ENCODE measurements at places on chromosomes 1 and 21.

DNA sequence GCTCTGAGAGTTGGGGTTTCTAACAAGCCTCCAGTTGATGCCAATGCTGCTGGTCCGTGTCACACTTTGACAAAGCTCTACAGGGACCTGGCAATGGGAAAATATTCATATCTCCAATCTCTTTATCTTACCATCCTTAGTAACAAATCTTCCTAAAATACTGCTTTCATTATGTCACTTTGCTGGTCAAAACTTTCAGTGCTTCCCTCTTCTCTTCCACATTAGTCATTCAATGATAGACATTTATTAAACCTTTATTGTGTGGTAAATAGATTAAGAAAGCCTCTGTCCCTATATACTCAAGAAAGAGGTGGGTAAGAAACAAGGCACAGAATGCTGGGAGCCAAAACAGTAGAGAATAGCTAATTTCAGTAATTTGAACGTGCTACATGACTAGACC is 79.3 kb downstream of the SLC44A5 start:
- no peak overlapping the region for H3K27ac ChIP-seq
- H3K27me3 ChIP-seq, result no peaks in the 10 kb centered on the region
- no peaks in the 10 kb centered on the region for H3K36me3 ChIP-seq
- DNase-seq, result no peak
- H3K4me1 ChIP-seq, result no peaks in the 10 kb centered on the region
- no peak overlapping the region for H3K4me3 ChIP-seq

DNA sequence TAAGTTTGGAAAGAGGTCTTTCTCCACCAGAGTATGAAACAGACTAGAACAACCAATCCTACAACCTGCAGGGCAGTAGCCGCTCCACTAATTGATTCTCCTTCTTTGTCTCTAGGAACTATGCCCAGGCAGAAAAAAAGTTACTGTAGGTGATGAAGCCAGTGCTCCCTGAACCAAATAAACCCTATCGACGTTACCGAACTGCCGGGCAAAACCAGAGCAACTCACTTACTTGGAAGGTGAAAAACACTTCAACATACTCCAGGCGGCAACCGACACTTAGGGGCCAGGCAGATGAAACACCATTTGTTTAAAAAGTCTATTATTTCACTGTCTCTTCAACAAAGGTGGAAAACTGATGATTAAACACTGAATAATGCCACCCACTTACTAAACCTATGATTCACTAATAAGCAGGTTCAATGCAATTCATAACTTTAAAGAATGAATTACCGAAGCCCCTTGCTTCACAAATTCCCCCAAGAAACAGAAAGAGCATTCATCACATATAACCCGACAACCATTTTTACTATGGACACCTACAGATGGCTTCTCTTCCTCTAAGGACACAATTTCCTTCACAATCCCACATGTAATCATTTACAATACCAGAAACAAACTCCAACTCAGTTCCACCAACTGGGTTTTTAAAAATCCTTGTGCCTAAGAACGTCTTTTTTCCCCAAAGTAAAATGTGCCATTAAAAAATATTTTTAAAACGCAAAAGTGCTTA is 1.6 kb downstream of the NRIP1 start:
- peak overlapping the region; percentile 53 for H3K4me3 ChIP-seq
- peaks cover 8% of the 10 kb centered on the region for H3K4me1 ChIP-seq
- H3K27me3 ChIP-seq, result peaks cover 8% of the 10 kb centered on the region

- H3K27ac ChIP-seq, result no peak overlapping the region
- H3K4me1 ChIP-seq, result peaks cover 3% of the 10 kb centered on the region
- H3K36me3 ChIP-seq, result no peaks in the 10 kb centered on the region
- no peaks in the 10 kb centered on the region for H3K27me3 ChIP-seq
- DNase-seq, result no peak
These were observed 257.5 kb upstream of the SNX7 start for GRCh38 chr1:98403963-98404480.

- peaks cover 3% of the 10 kb centered on the region for H3K4me1 ChIP-seq
- no peak for DNase-seq
- H3K36me3 ChIP-seq, result no peaks in the 10 kb centered on the region
- no peaks in the 10 kb centered on the region for H3K27me3 ChIP-seq
- H3K4me3 ChIP-seq, result no peak overlapping the region
These were observed 172.4 kb downstream of the NFIA start for GRCh38 chr1:61254634-61255357.

DNA sequence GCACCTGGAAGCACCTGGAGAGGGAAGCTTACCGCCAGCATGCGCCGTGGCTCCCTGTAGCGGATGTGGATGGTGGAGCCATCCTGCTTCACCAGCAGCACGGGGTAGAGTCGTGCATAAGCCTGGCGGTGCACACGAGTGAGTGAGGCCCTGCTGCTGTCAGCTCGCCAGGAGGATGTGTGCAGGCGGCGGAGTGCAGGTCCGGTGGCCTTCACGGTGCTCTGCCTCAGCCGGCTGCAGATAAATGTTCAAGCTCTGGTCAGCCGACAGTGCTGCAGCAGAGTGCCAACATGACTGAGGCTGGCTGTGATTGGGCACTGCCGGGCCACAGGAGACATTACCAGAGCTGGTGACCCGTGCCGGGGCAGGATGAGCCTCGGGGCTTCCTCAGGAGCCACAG is 1.5 kb downstream of the MRPL55 start:
- no peak overlapping the region for H3K27ac ChIP-seq
- peaks cover 18% of the 10 kb centered on the region for H3K4me1 ChIP-seq
- H3K36me3 ChIP-seq, result peaks cover 17% of the 10 kb centered on the region
- H3K27me3 ChIP-seq, result no peaks in the 10 kb centered on the region
- DNase-seq, result no peak
- H3K4me3 ChIP-seq, result no peak overlapping the region

- no peaks in the 10 kb centered on the region for H3K36me3 ChIP-seq
- no peak for DNase-seq
- peaks cover 26% of the 10 kb centered on the region for H3K4me1 ChIP-seq
- H3K27ac ChIP-seq, result peak overlapping the region; percentile 94
- H3K4me3 ChIP-seq, result no peak overlapping the region
These were observed 116.0 kb downstream of the TOMM20 start for GRCh38 chr1:235012436-235013210.

- H3K4me3 ChIP-seq, result no peak overlapping the region
- no peaks in the 10 kb centered on the region for H3K4me1 ChIP-seq
- H3K27ac ChIP-seq, result no peak overlapping the region
- no peak for DNase-seq
These were observed 185.1 kb upstream of the ST6GALNAC5 start for GRCh38 chr1:76682138-76682537.

GRCh38 chr1:112060261-112060660 is 70.8 kb upstream of the KCND3 start:
- no peak overlapping the region for H3K4me3 ChIP-seq
- DNase-seq, result no peak
- H3K36me3 ChIP-seq, result no peaks in the 10 kb centered on the region

DNA sequence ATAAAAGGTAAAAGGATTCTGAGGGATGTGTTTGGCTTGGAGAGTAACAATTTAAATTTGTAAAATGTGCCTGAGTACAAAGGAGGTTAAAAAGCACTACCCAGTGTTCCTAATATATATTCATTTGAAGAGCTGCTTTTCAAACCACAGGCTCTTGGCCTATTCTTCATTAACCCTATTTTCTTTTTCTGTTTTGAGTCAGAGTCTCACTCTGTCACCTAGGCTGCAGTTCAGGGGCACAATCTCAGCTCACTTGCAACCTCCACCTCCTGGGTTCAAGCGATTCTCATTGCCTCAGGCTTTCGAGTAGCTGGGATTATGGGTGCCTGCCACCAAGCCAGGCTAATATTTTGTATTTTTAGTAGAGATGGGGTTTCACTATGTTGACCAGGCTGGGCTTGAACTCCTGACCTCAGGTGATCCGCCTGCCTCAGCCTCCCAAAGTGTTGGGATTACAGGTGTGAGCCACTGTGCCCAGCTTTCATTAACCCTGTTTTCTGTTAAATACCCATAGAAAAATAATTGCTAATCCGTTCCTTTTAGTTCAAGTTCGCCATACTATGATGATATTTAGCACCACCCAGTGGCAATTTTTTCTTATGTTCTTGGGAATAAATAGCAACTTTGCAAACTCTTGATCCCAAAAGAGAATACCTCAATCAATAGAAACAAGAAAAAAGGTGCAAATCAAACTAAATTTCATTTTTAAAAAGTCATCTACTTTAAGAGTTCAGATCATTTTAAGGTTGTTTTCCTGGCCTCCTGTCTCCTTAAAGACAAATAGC is 30.5 kb downstream of the ZBTB8OS start:
- H3K27ac ChIP-seq, result no peak overlapping the region
- H3K4me3 ChIP-seq, result no peak overlapping the region
